ENCODE measurements at places on chromosomes 4 and X. TPM values are rescaled to one million over a fixed set of nuclear protein-coding genes. Genes with fewer than 3 reads are reported as not detected.

The DUX4 gene
- not detected for total RNA-seq

The TMPRSS11A gene
- total RNA-seq: not detected

The SSX1 gene
- total RNA-seq: not detected

The FAM184B gene
- 0.18 TPM for total RNA-seq

The SLC25A43 gene
- total RNA-seq: 18.7 TPM

The GPC3 gene
- 62.6 TPM for total RNA-seq

The XG gene
- 1.6 TPM for total RNA-seq

The S100P gene
- 5.9 TPM for total RNA-seq

The REPS2 gene
- total RNA-seq: 19.5 TPM

The C4orf46 gene
- 6.0 TPM for total RNA-seq

The SRPX2 gene
- total RNA-seq: 25.9 TPM

The SYN1 gene
- total RNA-seq: 1.6 TPM

The SGMS2 gene
- 106 TPM for total RNA-seq

The TCEAL6 gene
- total RNA-seq: not detected

The NDST4 gene
- not detected for total RNA-seq

The ZFYVE28 gene
- 12.0 TPM for total RNA-seq

The SERPINA7 gene
- not detected for total RNA-seq

The RGN gene
- 16.2 TPM for total RNA-seq

The S100G gene
- total RNA-seq: not detected

The TNIP3 gene
- 0.99 TPM for total RNA-seq

The GAGE12H gene
- total RNA-seq: not detected

The RASGEF1B gene
- total RNA-seq: 24.8 TPM

The RBM46 gene
- not detected for total RNA-seq

The LONRF3 gene
- total RNA-seq: 14.4 TPM

The HMGN5 gene
- total RNA-seq: 3.0 TPM

The MXD4 gene
- 84.6 TPM for total RNA-seq

The VEGFC gene
- total RNA-seq: 6.3 TPM

The PAK3 gene
- 2.1 TPM for total RNA-seq

The CACNA1F gene
- 0.73 TPM for total RNA-seq

The PAGE2 gene
- total RNA-seq: not detected

The STK32B gene
- total RNA-seq: 0.90 TPM

The PHOX2B gene
- not detected for total RNA-seq

The CXCL5 gene
- total RNA-seq: 35.0 TPM

The PAGE4 gene
- total RNA-seq: not detected

The C4orf50 gene
- 0.03 TPM for total RNA-seq

The CXCL13 gene
- total RNA-seq: 0.92 TPM

The MSX1 gene
- 2.9 TPM for total RNA-seq

The RUFY3 gene
- 65.5 TPM for total RNA-seq

The C4orf36 gene
- 1.7 TPM for total RNA-seq

The CHRDL1 gene
- total RNA-seq: 31.2 TPM

The INTS6L gene
- total RNA-seq: 7.2 TPM

The PRSS12 gene
- 3.8 TPM for total RNA-seq

The GUCY1B1 gene
- total RNA-seq: 20.8 TPM

The HAND2 gene
- not detected for total RNA-seq

The KDR gene
- total RNA-seq: 27.1 TPM

The PCDH10 gene
- total RNA-seq: 0.58 TPM

The FGG gene
- total RNA-seq: 11.2 TPM

The BGN gene
- 492 TPM for total RNA-seq

The JADE3 gene
- total RNA-seq: 10.6 TPM

The ARX gene
- total RNA-seq: not detected

The PDE5A gene
- 46.6 TPM for total RNA-seq

The LIAS gene
- 11.0 TPM for total RNA-seq

The TRIM61 gene
- 1.5 TPM for total RNA-seq

The SMIM31 gene
- 0.31 TPM for total RNA-seq

The RS1 gene
- 3.8 TPM for total RNA-seq

The SPON2 gene
- 94.2 TPM for total RNA-seq

The STPG2 gene
- 0.76 TPM for total RNA-seq

The TLR7 gene
- 3.1 TPM for total RNA-seq

The CENPVL1 gene
- not detected for total RNA-seq

All from left lung (tissue), 14 donors.